ENCODE measurements at places on chromosomes 4 and X. TPM values are rescaled to one million over a fixed set of nuclear protein-coding genes. Genes with fewer than 3 reads are reported as not detected.

DNA sequence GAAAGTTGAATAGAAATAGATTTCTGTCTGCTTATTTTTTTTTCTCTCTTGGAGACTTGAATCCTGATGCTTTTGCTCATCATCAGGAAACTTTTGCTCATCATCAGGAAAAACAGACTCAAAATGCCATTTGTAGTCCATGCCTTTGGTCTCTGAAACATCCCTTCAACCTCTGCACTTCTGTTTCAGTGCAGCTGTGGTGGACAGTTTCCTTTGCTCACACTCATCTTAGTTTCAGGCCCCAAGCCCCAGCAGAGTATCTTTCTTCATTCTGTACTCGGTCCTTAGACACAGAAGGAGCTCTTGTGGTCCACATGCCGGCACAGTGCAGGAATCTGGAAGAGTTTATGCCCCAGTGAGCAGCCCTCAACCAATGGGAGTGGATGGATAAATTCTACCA lies 337.9 kb downstream of the PPP3CA start:
- no peak for DNase-seq

DNA sequence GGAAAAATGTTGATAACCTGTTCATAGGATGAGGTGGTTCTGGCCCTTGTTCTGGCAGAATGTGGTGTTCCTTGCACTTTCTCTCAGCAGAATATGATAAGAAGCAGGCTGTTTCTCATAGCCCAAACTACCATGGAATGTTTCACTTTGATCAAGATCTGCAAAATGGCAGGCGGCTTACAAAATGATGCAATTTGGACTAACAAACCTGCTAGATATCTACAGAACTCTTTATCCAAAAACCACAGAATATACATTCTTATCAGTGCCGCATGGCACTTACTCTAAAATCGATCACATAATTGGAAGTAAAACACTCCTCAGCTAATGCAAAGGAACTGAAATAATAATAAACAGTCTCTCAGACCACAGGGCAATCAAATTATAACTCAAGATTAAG lies 55.9 kb upstream of the ABCB7 start:
- no peak for DNase-seq

DNA sequence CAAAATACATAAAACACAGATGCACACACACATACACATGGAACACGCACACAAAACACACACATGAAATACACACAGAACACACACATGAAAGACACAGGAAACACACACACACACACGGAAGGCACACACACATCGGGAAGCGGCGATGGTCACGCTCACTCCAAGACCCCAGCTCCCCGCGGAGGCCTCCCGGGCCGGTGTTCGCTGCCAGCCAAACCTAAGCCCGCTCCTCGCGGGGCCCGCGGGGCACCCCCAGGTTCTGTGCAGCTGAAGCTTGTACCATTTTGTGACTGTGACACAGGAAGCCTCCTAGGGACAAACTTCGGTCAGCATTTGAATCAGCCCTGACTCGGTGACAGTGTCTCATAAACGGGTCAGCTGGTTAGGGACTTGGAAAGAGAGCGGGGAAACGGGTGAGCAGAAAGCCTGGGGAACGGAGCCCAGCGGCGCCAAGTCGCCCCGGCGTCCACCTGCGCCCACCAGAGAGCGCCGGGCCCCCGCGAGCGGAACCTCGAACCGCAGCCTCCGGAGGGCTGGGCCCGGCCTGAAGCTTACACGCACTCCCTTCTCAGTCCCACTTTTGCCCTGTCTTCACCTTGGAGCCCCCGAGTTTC lies 32.1 kb downstream of the F11 start:
- DNase-seq, result no peak

DNA sequence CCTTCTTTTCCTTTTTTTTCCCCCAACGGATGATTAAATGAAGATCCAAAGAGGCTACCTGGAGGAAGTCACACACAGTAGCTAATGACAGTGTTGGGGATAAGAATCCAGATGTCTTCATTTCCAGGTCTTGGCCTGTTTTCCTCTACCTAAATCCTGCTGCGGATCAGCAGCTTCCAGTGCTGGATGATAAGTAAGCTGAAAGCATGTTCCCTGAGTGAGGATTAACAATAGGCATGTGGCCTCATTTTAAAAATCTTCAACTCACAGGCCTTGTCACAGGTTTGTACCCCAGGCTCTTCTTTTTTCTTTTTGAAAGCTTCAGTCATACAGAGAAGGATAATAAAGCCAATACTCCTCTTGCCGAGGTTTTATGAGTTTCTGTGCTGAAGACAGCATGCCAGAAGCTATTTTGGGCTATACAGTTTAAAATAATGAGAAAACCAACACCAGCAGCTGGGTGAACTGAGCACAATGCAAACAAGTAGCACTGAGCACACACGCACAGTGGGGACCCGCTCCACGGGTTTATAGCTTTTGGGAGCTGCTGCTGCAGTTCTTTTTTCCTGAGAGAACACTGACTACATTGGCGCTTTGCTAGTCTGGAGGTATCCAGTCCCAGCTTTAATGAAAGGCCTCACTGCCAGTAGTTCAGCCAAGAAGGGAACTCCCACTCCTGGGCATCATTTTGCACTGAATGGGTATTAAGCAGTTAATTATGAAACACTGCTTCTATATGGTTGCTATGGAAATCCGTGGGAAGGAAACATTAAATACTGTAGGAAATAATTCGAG lies 184.2 kb upstream of the CTSO start:
- no peak for DNase-seq

GRCh38 chrX:121179972-121180371 lies 132.6 kb downstream of the GLUD2 start:
- no peak for DNase-seq

GRCh38 chrX:1325515-1326116 lies 11.0 kb upstream of the IL3RA start:
- DNase-seq, result no peak

DNA sequence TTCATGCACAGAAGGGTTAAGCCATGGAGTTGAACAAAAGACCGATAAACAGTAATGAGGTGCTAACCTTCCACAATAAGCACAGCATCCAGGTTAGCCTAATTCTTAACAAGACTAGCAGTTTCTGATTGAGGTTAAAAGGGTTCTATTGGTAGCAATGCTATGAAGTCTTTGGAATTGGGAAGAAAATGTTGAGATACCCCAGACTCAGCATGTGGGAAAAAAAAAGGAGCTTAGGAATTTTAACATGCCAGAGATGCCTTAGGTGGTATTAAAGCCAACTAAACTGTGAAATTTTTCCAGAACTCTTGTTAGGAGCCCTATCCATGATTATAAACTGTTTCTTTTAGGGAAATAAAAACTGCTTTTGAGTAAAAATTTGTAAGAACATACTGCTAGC lies 391.7 kb downstream of the GABRG1 start:
- no peak for DNase-seq

- no peak for DNase-seq
Measured at GRCh38 chr4:6001680-6002491, 16.3 kb downstream of the C4orf50 start.

The SYTL5 gene
- 0.37 TPM for polyA plus RNA-seq

The GNL3L gene
- polyA plus RNA-seq, result 18.4 TPM

The USP17L22 gene
- polyA plus RNA-seq, result not detected
